ENCODE measurements at places on chromosomes 12 and 14. TPM values are rescaled to one million over a fixed set of nuclear protein-coding genes. Genes with fewer than 3 reads are reported as not detected.

The KRT79 gene
- total RNA-seq: 1.1 TPM

The CLBA1 gene
- total RNA-seq: 3.8 TPM

The SERPINA12 gene
- not detected for total RNA-seq

The CELA1 gene
- 1.2 TPM for total RNA-seq

The BMP4 gene
- 1.8 TPM for total RNA-seq

The LRRC43 gene
- not detected for total RNA-seq

The FRMD6 gene
- total RNA-seq: 108 TPM

The SOCS4 gene
- 32.6 TPM for total RNA-seq

The CLEC7A gene
- not detected for total RNA-seq

The CAPZA3 gene
- not detected for total RNA-seq

The VRTN gene
- not detected for total RNA-seq

The CPM gene
- 74.4 TPM for total RNA-seq

The LRFN5 gene
- not detected for total RNA-seq

The BHLHE41 gene
- total RNA-seq: 69.1 TPM

The FOXG1 gene
- not detected for total RNA-seq

The DTX1 gene
- not detected for total RNA-seq

The GLRX5 gene
- 82.3 TPM for total RNA-seq

The INF2 gene
- 37.3 TPM for total RNA-seq

The SLC22A17 gene
- total RNA-seq: 1.7 TPM

The CLEC2A gene
- not detected for total RNA-seq

The MYH6 gene
- total RNA-seq: not detected

The SNAPC1 gene
- total RNA-seq: 21.4 TPM

The MAP1LC3B2 gene
- not detected for total RNA-seq

The RD3L gene
- not detected for total RNA-seq

The APOF gene
- total RNA-seq: not detected

The MTHFD1 gene
- 56.6 TPM for total RNA-seq

The BDKRB2 gene
- total RNA-seq: 21.6 TPM

The HOXC9 gene
- total RNA-seq: 9.6 TPM

Data from SJSA1 (cell line).